ENCODE measurements at places on chromosomes 3 and 15.

DNA sequence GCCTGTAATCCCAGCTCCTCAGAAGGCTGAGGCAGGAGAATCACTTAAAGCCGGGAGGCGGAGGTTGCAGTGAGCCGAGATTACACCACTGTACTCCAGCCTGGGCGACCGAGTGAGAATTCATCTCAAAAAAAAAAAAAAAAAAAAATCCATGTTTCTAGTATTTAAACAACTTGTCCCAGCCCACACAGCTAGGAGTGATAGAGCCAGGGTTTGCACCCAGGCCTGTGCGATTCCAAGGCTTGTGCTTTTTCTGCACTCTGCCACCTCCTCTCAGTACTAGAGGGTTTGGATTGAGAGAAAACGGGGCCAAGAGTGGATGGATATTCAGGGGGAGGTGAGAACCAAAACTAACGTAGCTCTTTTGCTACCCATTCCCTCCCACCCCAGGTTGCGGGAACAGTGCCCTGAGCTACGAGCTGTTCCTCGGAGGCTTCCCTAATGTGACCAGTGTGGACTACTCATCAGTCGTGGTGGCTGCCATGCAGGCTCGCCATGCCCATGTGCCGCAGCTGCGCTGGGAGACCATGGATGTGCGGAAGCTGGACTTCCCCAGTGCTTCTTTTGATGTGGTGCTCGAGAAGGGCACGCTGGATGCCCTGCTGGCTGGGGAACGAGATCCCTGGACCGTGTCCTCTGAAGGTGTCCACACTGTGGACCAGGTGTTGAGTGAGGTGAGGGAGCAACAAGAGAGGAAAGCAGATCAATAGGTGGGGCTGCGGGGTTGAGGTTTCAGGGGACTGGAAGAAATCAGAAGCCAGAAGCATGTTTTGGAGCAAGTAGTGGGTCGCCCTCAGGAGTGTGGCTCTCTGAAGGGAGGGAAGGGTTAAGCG is 4.1 kb downstream of the CAMK2N2 start:
- no peak for DNase-seq

GRCh38 chr3:185657211-185657610 is 71.1 kb downstream of the SENP2 start:
- no peak for DNase-seq

DNA sequence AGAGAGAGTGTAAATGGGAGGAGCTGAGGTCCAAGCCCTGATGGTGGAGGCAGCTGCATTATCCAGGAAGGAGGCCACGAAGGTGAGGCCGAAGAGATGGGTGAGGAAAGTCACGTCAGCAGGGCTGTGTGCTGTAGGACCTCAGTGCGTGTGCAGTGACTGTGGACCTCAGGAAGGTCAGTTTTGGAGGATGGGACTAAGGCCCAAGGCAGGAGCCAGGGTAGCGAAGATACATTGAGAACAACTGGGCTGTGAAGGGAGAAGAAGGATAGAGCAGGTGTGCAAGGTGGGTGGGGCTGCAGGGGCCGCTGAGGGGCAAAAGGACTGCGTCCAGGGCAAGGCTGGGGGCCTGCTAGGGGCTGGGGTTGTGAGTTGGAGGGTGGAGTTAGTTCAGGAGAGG is 4.9 kb downstream of the KLHL40 start:
- DNase-seq, result no peak

DNA sequence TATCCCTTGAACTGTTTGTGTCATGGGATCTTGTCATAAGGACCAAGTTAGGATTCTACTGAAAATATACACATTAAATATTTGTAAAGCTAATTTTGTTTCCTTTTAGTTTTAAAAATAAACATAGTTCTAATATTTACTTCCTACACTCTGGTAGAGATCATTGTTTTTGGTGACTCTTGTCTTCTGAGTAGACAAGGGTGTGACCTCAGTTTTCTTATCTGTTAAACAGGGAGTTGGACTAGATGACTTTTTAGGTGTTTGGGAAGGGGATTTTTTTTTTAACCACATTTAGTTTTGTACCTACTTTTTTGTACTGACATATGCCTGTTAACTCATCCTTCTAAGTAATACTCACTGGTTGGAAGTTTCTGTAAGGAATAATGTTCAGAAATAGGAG is 30.8 kb downstream of the PLS1 start:
- DNase-seq, result no peak

- no peak for DNase-seq
These were observed 625.2 kb downstream of the ZIC1 start for GRCh38 chr3:148034353-148034752.

DNA sequence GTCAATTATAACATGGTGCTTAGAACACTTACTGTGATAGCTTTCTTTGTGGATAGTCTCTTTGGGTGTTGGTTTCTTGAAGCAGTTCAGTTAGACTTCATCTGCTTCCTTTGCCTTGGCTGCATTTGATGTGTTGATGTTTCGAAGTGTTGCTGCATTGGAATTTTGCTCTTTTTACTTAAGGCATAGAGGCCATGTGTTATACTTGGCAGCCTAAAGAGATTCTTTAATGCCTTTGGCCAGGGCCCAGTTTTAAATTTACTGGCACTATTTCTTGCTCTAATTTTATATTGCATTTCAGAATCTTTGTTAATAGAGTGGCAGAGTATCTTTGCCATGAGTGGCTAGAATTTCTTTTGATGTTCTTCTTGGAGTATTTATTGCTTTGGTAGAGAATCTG is 21.2 kb downstream of the NR1D2 start:
- no peak for DNase-seq

- DNase-seq, result no peak
These were observed at the start of gene HRH1 for GRCh38 chr3:11154036-11154952. Gene HRH1, plus strand, starts transcription at chr3:11154493. Its CDS starts 104,545 bp downstream, at chr3:11259038.

DNA sequence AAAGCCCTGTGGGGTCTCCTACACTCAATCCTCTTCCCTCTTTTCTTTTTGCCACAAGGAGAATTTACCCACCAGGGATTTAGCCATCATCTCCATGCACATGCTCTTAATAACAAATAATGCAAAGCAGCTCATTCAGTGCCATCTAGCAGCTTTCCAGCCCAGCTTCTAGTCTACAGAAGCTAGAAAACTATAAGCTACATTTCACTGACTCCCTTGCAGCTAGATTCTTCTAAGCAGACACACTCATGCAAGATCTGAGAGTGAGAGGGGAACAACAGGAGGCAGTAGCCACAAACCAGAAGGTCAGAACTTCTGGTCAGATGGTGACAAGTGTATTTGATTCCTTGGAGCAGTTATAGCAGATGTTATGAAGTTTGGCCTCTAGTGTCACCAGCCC is 25.5 kb downstream of the OSBPL10 start:
- no peak for DNase-seq

DNA sequence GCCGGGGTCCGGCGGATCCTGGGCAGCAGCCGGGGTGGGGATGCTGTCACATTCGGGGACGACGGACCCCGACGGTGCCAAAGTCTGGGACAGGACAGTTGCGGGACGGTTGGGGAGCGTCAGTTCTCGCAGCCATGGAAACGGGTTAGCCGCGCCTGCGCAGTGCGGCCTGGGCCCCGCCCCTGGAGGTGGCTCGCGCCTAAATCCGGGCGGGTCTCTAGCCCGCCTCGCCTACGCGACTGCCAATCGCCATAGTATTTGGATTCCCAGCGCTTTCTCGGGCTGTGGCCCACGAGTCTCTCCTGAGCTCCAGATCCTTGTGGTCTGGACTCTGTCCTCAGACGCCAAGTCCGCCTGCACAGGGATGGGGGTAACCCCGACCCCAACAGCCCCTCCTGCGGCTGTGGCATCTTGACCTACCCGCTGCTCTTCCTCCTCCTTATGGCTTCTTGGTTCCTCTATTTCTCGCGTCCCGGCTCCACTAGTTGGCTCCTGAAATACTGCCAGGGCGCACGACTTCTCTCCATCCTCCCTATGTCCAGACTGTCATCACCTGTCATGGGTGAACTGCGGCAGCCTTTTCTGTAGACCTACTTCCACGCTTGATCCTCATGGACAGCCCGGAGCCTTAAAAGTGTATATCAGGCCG is at the start of gene ZMYND10:
ZMYND10 (minus strand) TSS at position 147 of the 649 bp plus-strand sequence. CDS start 153 bp downstream, outside the sequence.
- DNase-seq, result peak; percentile 66

GRCh38 chr3:140276703-140277102 is 341.7 kb downstream of the CLSTN2 start:
- DNase-seq, result no peak
